Motor neuron (in vitro differentiated cells): ENCODE measurements at places on chromosomes 6 and 20.

DNA sequence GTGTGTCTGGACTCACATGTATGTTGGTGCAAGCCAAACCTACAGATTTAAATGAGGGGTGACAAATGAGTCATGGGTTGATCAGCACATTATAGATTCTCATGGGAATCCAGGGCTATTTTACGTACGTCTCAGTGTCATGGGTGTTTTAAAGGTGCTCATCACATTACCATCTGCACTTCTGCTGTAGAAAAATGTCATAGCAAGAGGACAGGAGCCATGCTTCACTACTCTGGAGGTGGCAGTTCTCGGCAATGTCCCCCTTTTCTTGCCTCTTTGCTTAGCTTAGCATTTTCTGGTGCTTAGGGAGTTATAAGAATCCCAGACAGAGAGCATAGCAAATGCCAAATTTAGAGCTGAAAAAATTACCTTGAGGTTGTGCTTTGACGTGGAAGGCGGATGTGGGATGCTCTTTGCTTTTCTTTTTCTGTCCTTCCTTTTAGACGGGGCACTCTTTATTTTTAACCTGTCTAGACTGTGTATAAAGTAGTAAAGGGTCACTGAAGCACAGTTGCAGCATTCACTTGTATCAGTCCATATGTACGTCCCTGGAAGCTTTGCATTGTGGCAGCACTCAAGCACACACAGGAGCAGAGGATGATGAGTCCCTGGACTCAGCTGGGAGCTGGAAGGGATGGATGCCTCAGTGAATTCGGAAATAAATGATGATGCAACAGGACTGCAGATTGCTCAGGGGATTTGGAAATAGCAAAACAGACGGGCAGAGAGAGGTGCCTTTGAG, 139.7 kb downstream of the SYNDIG1 start:
- ATAC-seq, result peak; percentile 51

- no peak for ATAC-seq
Measured at GRCh38 chr20:53658322-53658721, 64.7 kb upstream of the ZNF217 start.

DNA sequence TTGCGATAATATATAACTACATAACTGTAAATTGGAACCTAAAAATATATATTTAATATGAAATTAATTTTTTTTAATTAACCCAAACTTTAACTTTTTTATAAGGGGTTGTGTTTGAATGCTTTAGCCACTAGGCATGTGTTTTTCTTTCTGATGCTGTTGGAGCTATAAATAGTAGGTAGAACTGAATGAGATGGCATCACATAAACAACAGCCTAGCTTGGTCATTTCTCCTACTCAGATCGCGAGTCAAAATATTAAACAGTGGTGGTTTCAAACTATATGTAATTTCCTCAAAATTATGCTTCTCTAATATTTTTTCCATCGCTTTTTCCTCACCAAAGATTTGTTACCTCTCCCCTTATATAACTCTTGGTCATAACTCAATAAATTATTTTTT, 243.2 kb downstream of the ARID1B start:
- ATAC-seq, result no peak

- peak; percentile 83 for ATAC-seq
Measured at GRCh38 chr6:44072959-44073611, 54.2 kb downstream of the MRPL14 start.

- no peak for ATAC-seq
Measured at GRCh38 chr20:13291157-13291556, 70.1 kb downstream of the ISM1 start.

GRCh38 chr6:44676246-44676790, 288.8 kb downstream of the CDC5L start:
- ATAC-seq, result no peak

DNA sequence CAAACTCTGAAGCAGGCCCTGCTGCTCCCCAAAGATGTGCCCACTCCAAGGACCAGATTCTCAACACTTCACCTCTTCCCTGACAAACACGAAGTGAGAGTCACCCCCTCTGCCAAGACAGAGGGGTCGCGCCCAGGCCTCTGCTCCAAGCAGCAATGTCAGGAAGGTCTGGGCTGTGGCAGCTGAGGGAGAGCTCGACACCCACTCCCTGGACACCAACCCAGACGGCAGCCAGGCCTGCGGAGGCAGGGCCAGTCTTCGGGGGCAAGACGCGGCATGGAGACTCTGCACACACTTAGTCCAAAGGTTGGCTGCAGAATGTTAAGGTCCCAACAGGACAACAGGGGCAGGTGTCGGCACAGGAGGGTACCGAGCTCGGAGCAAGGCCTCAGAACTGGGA, 144.2 kb downstream of the DLL1 start:
- ATAC-seq, result no peak
